ENCODE measurements at places on chromosomes 6 and 20.

- peak; percentile 68 for DNase-seq
Observed at GRCh38 chr6:104711371-104711770, 148.3 kb downstream of the HACE1 start.

DNA sequence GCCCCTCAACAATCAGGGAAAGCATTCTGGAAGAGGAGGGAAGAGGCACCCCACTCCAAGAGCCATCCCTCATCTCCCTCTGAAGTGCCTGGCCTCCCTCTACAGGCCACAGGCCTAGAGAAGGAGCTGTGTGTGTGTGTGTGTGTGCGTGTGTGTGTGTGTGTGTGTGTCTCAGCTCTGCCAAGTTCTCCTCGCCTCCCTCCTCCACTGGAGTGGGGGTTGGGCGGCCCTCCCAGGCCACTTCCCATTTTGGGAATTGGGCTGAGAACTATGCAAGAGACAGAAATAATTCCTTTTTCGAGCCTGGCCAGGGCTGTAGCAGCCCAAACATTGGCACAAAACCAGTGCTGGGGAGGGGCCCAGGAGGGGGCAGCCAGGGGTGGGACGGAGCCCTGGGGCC is 35.7 kb downstream of the KCNB1 start:
- DNase-seq, result peak; percentile 2

DNA sequence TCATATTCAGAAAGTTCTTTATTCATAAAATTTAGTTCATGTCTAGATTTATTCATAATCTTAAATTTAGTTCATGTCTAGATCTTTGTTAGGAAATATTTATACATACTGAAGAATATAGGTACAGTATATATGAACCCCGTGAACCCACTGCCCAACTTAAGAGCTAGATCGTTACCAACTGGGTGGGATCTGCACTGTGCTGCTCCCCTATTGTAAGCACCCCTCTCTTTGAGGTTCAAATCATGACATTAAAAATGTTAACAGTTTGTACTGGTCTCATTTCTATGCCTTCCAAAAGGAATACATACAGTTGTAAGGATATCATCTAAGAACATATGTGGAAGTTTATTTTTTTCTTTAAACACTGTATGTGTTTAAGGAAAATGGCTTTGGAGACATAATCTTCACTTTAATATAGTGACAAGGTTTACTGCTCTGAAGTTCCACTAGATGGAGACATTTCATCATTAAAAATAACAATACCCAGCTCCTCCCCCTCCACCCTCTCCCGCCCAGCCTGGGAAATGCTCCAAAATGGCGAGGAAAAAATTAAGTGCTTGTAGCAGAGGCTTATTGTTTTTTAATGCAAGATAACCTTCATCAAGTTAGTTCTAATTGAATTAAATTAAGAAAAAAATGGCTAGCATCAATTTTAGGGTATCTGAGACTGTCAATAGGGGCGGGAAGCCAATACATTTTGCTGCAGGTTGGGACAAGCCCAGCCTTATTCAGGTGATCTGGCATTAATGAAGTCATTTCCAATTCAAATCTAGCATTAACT is 104.1 kb upstream of the TRAF3IP2 start:
- peak; percentile 54 for DNase-seq

DNA sequence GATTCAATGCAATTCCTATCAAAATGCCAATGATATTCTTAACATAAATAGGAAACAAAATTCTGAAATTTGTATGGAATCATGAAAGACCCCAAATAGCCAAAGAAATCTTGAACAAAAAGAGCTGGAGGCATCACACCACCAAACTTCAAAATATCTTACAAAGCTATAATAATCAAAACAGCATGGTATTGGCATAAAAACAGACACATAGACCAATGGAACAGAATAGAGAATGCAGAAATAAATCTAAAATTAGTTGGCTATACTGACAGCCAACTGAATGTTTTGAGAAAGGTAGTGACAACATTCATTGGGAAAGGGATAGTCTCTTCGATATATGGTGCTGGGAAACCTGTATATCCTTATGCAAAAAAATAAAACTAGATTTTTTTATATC is 121.9 kb upstream of the ASCC3 start:
- no peak for DNase-seq

GRCh38 chr20:19018881-19019280 is 193.6 kb upstream of the SLC24A3 start:
- no peak for DNase-seq
